ENCODE measurements at places on chromosomes 5 and 9.

DNA sequence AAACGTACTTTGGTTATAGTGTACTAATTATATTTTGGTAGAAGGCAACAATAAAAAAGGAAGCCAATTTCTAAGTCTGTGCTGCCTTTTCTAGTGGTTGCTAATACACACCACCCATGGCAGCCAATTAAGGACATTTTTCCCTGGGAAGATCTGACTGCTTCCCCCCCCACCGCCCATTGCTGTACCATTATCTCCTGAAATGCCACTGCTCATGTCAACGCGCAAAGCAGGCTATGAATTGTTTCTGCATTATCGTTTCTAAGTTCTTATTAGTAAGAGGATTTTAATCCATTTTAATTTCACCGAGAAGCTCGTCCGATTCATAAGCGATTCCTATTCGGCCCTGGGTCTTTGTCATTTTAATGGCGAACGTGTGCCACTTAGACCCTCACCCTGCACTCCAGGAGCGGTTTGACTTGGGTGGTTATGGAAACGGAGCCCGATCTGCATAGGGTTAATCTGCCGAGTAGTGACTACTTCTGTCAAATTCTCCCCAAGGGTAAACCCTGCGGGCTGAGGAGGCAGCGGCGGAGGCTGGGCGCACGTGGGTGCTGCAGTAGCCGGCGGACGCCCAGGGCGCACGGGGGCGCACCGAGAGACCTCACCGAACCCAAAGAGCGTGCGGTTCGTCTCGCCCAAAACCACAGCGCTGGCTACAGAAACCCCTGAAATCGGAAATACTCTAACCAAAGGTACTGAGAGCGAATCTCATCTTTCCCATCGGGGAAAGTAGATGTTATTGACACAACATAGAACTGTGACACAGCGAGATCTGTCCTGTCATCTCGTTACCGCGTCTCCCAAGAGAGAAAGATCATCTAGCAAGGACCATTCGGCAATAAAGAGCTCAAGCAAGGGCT is 55.8 kb upstream of the SHC3 start:
- no peak for DNase-seq

DNA sequence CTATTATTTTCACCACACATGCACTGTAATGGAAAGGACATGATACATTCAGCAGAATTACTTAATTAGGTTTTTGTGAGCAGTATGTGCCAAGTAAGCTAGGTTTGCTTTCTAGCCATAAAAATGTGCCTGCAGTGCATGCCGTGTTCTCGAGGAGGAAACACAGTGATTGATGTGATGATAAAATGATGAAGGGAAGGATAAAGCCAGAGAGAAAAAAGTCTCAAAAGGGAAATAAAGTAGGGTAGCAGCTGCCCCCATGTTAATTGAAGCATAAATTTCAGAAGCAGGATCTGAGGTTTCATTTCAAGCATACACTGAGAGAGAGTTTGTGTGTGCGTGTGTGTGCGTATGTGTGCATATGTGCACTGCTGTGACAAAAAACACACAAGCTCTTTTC is 714.2 kb upstream of the C9orf72 start:
- DNase-seq = no peak

DNA sequence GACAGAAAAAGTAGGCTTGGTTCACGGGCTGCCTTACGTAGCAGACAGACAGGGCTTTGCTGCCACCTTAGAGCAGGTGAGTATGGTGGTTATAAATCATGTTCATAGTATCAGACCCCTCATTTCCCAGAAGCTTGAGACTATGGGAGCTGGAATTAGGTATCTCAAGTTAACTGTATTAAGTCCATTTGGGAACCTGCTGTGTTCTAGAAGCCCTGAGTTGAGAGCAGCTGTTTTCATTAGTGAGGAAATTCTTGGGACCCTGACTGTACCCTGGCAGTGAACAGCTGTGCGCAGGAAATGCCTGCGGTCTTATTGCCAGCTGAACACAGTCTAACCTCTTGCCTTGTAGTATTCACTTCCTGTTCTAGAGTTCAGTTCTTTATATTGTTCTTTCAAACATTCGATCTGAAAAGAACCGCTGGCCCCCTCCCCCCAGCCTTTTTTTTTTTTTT is 29.8 kb downstream of the UGCG start:
- DNase-seq = peak; percentile 53

- DNase-seq = no peak
Observed at GRCh38 chr5:91641730-91642350, 258.7 kb upstream of the ARRDC3 start.

GRCh38 chr9:127634021-127634420 is 21.9 kb downstream of the STXBP1 start:
- DNase-seq = no peak

GRCh38 chr9:18629136-18629535 is 155.2 kb downstream of the ADAMTSL1 start:
- no peak for DNase-seq

DNA sequence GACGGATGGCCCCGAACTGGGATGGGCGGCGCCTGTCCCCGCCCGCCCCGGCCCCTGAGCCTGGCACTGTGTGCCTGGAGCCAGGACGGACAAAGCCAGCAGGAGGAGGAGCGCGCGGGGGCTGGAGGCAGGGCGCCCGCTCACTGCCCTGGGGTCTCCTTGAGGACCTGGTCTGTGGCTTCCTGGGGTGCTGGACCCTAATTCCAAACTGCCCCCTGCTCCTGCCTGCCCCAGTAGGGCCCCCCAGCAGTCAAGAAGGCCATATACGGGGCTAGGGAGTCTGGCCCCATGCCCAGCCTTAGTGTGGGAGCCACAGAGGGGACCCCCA is 29.2 kb upstream of the RXRA start:
- no peak for DNase-seq

DNA sequence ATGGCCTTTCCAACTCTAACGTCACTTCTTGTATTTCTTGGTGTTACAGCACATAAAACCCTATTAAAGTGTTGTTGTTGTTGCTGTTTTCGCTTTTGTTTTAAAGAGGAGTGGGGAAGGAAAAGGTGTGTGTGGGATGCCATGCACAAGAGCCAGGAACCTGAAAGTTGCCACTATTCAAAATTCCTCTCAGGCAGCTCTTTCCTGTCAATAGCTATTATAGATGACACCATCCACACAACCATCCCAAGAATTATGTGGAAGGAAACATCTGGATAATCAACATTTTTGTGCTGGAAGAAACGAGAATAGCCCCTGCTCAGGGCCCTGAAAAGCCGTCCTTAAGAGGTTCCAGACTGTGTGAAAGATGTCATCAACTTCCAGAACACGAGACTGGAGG is 79.3 kb downstream of the SHB start:
- DNase-seq = no peak

- no peak for DNase-seq
Observed at GRCh38 chr9:98778251-98778650, 18.1 kb downstream of the ANKS6 start.

DNA sequence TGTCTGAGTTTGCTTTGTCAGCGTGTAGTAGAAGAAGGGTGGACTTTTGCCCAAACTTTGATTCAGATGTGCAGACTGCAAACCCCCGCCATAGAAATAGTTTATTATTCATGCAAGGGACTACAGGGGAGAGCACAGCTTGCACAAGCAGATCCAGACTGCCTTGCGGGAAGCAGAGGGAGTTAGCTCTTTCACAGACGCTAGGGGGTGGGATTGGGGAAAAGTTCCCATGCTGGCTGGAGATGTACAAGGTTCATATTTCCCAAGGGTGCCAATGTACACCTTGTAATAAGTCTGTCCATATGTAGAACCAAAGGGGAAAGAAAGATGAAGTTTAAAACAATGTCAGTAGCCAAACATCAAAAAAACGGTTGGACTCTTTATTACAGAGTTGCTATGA is 749.7 kb upstream of the COX7C start:
- DNase-seq = no peak

GRCh38 chr9:21154018-21154608 is 12.3 kb downstream of the IFNA21 start:
- no peak for DNase-seq

DNA sequence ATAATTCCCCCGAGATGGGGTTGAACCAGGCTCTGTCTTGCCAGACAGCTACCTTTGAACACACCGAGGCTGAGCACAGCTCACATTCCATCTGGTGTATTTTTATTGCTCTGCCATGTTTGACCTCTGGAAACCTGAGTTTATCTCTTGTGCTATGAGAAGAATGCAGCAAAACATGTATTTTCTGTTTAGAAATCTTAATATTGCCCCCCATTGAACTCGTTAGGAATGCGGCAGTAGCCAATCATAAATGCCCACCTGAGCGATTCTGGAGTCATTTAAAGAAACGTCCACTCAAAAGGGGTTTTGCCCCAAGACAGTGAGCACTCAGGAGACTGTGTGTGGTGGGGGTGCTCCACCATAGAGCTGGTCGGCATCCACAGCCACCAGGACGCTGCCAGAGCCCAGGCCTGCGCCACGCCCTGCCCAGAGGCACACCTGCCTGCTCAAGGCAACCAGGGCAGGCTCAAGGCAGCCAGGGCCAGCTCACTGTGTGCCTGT is 26.9 kb downstream of the FGD3 start:
- DNase-seq = no peak

GRCh38 chr5:137263371-137264005 is 235.6 kb downstream of the SPOCK1 start:
- DNase-seq = no peak

- no peak for DNase-seq
Observed at GRCh38 chr5:158265931-158266700, 407.2 kb upstream of the CLINT1 start.

DNA sequence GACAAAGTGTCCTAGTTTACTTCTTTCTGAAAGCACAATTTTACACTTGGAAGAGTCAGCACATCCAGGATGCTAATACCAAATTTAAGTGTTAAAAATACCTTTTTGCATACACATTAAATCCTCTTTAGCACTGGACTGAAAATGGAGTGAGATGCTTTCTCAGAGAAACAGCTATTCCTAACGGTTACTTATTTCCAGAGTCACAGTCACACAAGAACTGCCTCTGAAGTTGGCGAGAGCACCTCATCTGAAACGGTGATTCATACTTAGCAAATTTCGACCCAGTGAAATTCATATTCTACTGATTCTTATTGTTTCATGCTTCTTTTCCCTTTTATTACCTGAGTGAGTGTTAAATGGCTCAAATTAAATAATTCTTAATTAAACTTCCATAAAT is 12.2 kb downstream of the CDH18 start:
- no peak for DNase-seq

DNA sequence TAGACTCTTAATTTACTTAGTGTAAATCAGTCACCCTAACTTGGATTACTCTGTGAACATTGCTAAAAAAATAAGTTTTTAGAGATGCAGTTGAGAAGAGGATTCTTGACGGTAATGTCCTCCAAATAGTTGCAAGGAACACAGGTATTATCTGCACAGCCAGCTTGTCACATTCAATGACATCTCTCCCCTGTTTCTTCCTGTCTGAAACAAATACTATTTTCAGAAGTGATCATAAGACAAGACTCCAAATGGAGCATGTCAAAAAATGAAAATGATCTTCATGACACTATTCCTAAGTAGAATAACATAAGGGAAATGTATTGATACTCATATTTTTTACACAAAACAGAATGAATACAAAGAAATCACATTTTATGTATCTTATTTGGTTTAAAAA is 227.9 kb upstream of the CHD1 start:
- DNase-seq = no peak

DNA sequence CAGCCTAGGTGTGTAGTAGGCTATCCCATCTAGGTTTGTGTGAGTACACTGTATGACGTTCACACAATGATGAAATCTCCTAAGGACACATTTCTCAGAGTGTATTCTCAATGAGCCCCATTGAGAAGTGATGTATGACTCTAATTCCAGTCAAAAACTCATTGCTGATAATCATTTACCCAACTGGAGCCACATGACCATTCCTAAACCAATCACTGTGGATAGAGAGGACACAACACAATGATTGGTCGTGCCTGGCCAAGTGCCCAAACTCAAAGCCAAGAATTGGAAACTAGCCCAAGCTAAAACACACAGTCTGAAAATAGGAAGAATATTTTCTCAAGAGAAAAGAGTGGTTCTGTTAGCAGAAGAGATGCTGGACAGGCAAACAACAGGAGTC is 191.2 kb downstream of the ZNF462 start:
- DNase-seq = no peak

- DNase-seq = no peak
Observed at GRCh38 chr5:67897431-67897830, 318.1 kb upstream of the PIK3R1 start.

GRCh38 chr5:8769631-8770030 is 776.2 kb downstream of the SEMA5A start:
- DNase-seq = no peak

- no peak for DNase-seq
Observed at GRCh38 chr9:1619915-1620710, 395.0 kb upstream of the SMARCA2 start.

DNA sequence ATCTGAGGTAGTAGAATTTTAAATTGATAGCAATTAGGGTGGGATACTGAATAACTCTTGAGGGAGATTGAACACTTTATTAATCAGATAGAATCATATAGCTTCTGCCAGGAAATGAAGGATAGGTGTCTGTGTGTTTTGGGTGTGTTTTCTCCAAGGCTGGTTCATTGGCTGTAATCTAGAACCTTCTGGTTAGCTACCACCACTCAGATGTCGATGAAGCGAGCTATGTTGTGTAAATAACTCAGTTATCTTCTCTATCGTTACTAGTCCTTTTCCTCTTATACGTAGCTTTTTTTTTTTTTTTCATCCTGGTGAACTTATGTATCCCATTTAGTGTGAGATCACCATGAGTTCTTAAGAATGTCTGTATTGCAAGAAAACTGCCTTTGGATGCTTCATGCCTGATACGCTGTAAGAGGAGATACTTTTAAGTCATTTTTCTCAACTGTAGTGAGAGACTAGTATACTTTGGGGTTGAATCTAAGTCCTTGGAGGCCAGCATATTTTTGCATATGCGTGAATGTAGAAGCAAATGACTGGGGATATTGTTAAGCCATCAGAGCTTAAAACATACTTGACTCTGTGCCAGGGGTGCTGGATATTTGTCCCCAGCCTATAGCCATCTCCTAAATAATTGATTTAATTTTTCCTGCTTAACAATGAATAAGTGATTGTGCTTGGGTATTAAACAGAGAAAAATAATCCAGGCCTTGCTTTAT is 2.1 kb downstream of the TNFAIP8 start:
- no peak for DNase-seq

GRCh38 chr5:87069974-87070608 is 197.6 kb upstream of the RASA1 start:
- DNase-seq = no peak

- no peak for DNase-seq
Observed at GRCh38 chr9:24487250-24487861, 58.3 kb downstream of the IZUMO3 start.

Measured in effector CD4-positive, alpha-beta T cell (primary cell).